Mucosa of gallbladder (tissue), 1 donor: ENCODE measurements at places on chromosomes 6 and 20. TPM values are rescaled to one million over a fixed set of nuclear protein-coding genes. Genes with fewer than 3 reads are reported as not detected.

The PGC gene
- 6.7 TPM for total RNA-seq

The ADAM33 gene
- total RNA-seq, result 67.3 TPM

The PBOV1 gene
- total RNA-seq, result not detected

The JPH2 gene
- total RNA-seq, result 48.9 TPM
